Fibroblast of lung (primary cell): ENCODE measurements at places on chromosomes 11 and 22. TPM values are rescaled to one million over a fixed set of nuclear protein-coding genes. Genes with fewer than 3 reads are reported as not detected.

Gene OR51B2
- not detected in 2 replicates for total RNA-seq

Gene MN1
- total RNA-seq, result 1.0 and 7.4 TPM in 2 replicates

Gene DSCAML1
- 0.26 TPM in 1 of 2 replicates, not detected in the other for total RNA-seq

Gene PHLDA2
- 4.1 and 6.8 TPM in 2 replicates for total RNA-seq

Gene C1QTNF5
- 32.0 and 34.4 TPM in 2 replicates for total RNA-seq

Gene TBCEL
- 21.1 and 27.7 TPM in 2 replicates for total RNA-seq

Gene IL17REL
- under 0.01 TPM in 1 of 2 replicates, not detected in the other for total RNA-seq

Gene LRP5
- total RNA-seq, result 20.8 and 22.0 TPM in 2 replicates

Gene OR8G5
- total RNA-seq, result not detected in 2 replicates

Gene KREMEN1
- 6.4 and 12.9 TPM in 2 replicates for total RNA-seq

Gene NXPE1
- not detected in 2 replicates for total RNA-seq

Gene OR52E8
- not detected in 2 replicates for total RNA-seq

Gene MS4A6E
- not detected in 2 replicates for total RNA-seq

Gene CRYBB3
- not detected in 2 replicates for total RNA-seq

Gene CUL5
- 28.2 and 31.3 TPM in 2 replicates for total RNA-seq

Gene RIMBP3C
- under 0.01 and 0.50 TPM in 2 replicates for total RNA-seq

Gene CARD18
- not detected in 2 replicates for total RNA-seq

Gene ANGPTL5
- 0.17 and 0.77 TPM in 2 replicates for total RNA-seq

Gene TEX54
- total RNA-seq, result not detected in 2 replicates

Gene SMCO4
- 8.6 and 44.2 TPM in 2 replicates for total RNA-seq

Gene SAC3D1
- 8.6 and 10.0 TPM in 2 replicates for total RNA-seq

Gene MAPK8IP2
- 0.17 and 0.26 TPM in 2 replicates for total RNA-seq

Gene SERGEF
- 32.9 and 38.5 TPM in 2 replicates for total RNA-seq

Gene PIWIL4
- total RNA-seq, result 3.3 and 3.6 TPM in 2 replicates

Gene CREB3L1
- 14.4 and 28.4 TPM in 2 replicates for total RNA-seq

Gene GLB1L2
- under 0.01 TPM in 2 replicates for total RNA-seq

Gene MUC6
- total RNA-seq, result not detected in 2 replicates

Gene CCDC87
- total RNA-seq, result 0.26 and 0.33 TPM in 2 replicates

Gene SLC35F2
- total RNA-seq, result 7.4 and 9.8 TPM in 2 replicates

Gene LSP1
- total RNA-seq, result 1.8 and 6.7 TPM in 2 replicates

Gene MRPL23
- total RNA-seq, result 49.8 and 95.3 TPM in 2 replicates

Gene CFAP300
- total RNA-seq, result 6.4 and 7.9 TPM in 2 replicates

Gene THY1
- total RNA-seq, result 105 and 292 TPM in 2 replicates

Gene ARHGAP8
- total RNA-seq, result under 0.01 and 0.17 TPM in 2 replicates

Gene CCDC116
- total RNA-seq, result under 0.01 and 0.17 TPM in 2 replicates

Gene LRRC10B
- total RNA-seq, result under 0.01 and 0.17 TPM in 2 replicates

Gene OR5B17
- total RNA-seq, result not detected in 2 replicates

Gene TSPAN18
- total RNA-seq, result 0.26 TPM in 1 of 2 replicates, not detected in the other

Gene C11orf21
- under 0.01 TPM in 1 of 2 replicates, not detected in the other for total RNA-seq

Gene SLC5A1
- total RNA-seq, result not detected in 2 replicates

Gene TRIM51
- total RNA-seq, result not detected in 2 replicates

Gene CRYAB
- total RNA-seq, result 28.5 and 51.2 TPM in 2 replicates

Gene RAC2
- total RNA-seq, result 1.5 and 2.1 TPM in 2 replicates

Gene MAPK11
- total RNA-seq, result 5.9 and 7.6 TPM in 2 replicates

Gene CTSW
- not detected in 2 replicates for total RNA-seq

Gene PTPRCAP
- under 0.01 and 0.17 TPM in 2 replicates for total RNA-seq

Gene OPCML
- under 0.01 and 0.99 TPM in 2 replicates for total RNA-seq

Gene C11orf68
- total RNA-seq, result 18.0 and 26.6 TPM in 2 replicates

Gene VPREB1
- not detected in 2 replicates for total RNA-seq
